ENCODE measurements at places on chromosomes 2 and 18. TPM values are rescaled to one million over a fixed set of nuclear protein-coding genes. Genes with fewer than 3 reads are reported as not detected.

C1QL2 gene
- not detected for total RNA-seq

NDC80 gene
- 9.7 TPM for total RNA-seq

TFPI gene
- 111 TPM for total RNA-seq

CCDC68 gene
- total RNA-seq: 8.3 TPM

- H3K4me1 ChIP-seq: no peaks in the 10 kb centered on the region
- no peak overlapping the region for H3K27ac ChIP-seq
- DNase-seq: no peak
- H3K36me3 ChIP-seq: no peaks in the 10 kb centered on the region
- H3K27me3 ChIP-seq: peaks cover 3% of the 10 kb centered on the region
Observed at GRCh38 chr2:152047824-152048471, 50.9 kb downstream of the CACNB4 start.

DNA sequence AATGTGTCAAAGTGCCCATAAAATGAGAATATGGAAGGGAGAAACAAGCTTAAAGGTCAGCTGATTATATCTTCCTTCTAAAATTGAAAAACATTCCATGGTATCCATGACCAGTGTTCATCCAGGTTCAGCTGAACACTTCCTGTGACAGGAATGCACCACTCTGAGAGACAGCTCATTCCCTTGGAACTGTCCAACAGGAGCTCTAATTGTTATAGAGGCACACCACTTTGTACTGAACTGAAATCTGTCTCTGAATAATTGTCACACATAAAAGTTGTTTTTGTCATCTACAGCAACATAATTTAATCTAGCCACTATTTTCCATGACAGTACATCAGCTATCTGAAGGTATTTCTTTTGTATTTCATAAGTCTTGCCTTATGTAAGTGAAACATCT, 195.9 kb upstream of the ZNF804A start:
- no peaks in the 10 kb centered on the region for H3K36me3 ChIP-seq
- H3K27me3 ChIP-seq: no peaks in the 10 kb centered on the region
- no peak for DNase-seq
- H3K4me3 ChIP-seq: no peak overlapping the region
- H3K4me1 ChIP-seq: no peaks in the 10 kb centered on the region

GRCh38 chr18:9243029-9243428, 91.5 kb upstream of the TWSG1 start:
- H3K4me3 ChIP-seq: no peak overlapping the region
- H3K36me3 ChIP-seq: no peaks in the 10 kb centered on the region
- no peak for DNase-seq
- H3K4me1 ChIP-seq: no peaks in the 10 kb centered on the region
- H3K27me3 ChIP-seq: no peaks in the 10 kb centered on the region

DNA sequence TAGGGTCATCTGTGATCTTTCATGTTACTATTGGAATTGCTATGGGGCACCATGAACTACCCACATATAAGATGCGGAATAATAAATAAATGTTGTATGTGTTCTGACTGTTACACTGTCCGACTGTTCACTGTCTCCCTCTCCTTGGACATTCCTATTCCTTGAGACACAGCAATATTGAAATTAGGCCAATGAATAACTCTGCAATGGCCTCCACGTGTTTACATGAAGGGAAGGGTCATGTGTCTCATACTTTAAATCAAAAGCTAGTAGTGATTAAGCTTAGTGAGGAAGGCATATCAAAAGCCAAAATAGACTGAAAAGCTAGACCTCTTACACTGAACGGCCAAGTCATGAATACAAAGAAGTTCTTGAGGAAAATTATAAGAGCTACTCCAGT, 751.3 kb downstream of the SOCS6 start:
- no peaks in the 10 kb centered on the region for H3K4me1 ChIP-seq
- DNase-seq: peak; percentile 16
- no peak overlapping the region for H3K27ac ChIP-seq
- no peaks in the 10 kb centered on the region for H3K36me3 ChIP-seq
- H3K27me3 ChIP-seq: no peaks in the 10 kb centered on the region

GRCh38 chr2:239268549-239268948, 132.3 kb downstream of the HDAC4 start:
- no peaks in the 10 kb centered on the region for H3K27me3 ChIP-seq
- DNase-seq: no peak
- no peak overlapping the region for H3K4me3 ChIP-seq
- H3K27ac ChIP-seq: no peak overlapping the region
- H3K4me1 ChIP-seq: peaks cover 25% of the 10 kb centered on the region
- H3K36me3 ChIP-seq: no peaks in the 10 kb centered on the region

GRCh38 chr2:218895326-218895725, 14.7 kb downstream of the WNT10A start:
- no peak for DNase-seq
- H3K27me3 ChIP-seq: peaks cover 58% of the 10 kb centered on the region
- no peaks in the 10 kb centered on the region for H3K4me1 ChIP-seq
- H3K27ac ChIP-seq: no peak overlapping the region
- H3K4me3 ChIP-seq: no peak overlapping the region

DNA sequence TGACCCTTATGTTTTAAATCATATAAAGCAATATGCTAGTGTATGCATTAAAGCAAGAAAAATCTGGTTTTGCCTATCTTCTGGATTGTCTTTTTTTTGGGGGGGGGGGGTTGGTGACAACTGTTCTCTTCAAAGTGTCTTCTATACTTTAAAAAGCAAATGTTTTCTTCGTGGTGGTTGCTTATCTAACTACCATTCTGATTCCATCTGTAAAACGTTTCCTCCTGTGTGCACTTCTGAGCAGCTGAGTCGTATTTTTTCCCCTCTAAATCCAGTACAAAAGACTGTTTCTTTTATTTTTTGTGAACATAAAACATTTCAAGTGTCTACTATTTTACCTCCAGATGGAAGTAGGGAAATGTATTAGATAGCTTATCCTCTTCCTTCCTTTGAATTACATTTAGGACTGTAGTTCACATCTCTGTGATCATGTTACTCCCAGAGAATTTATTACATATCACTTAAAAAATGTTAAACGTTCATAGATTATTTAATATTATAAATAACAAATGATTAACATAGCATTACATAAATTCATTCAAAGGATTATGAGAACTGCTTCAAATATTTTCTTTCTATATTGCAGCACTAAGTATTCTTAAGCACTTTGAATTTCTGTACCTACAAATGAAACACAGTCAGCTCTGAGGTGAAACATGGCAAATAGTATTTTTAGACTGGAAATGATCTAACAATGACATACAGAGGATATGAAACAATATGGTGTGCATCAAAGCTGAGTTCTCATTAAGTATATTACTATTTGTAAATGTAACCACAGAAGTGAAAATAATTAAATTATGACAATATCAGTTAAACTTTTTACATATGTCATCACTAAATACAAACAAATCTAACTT, 56.4 kb downstream of the SCN3A start:
- H3K4me3 ChIP-seq: no peak overlapping the region
- no peaks in the 10 kb centered on the region for H3K27me3 ChIP-seq

DNA sequence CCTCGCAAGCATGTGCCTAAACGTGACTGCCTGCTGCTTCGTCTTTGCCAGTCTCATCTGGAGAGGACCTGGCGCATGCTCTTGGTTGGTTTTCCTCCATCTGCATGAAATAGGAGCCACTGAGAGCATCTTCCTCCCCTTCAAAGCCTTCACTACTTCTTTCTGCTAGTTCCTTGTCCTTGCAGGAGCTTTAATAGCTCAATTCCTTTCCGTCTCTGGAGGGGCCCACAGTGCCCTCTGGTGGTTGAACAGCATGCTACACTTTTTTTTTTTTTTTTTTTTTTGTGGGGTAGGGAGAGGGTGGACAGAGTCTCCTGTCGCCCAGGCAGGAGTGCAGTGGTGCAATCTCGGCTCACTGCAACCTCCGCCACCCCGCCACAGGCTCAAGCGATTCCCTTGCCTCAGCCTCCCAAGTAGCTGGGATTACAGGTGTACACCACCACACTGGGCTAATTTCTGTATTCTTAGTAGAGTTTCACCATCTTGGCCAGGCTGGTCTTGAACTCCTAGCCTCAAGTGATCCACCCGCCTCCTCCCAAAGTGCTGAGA, 59.6 kb downstream of the SP110 start:
- no peaks in the 10 kb centered on the region for H3K27me3 ChIP-seq
- H3K4me1 ChIP-seq: no peaks in the 10 kb centered on the region
- no peak overlapping the region for H3K4me3 ChIP-seq
- no peak overlapping the region for H3K27ac ChIP-seq
- H3K36me3 ChIP-seq: no peaks in the 10 kb centered on the region

DNA sequence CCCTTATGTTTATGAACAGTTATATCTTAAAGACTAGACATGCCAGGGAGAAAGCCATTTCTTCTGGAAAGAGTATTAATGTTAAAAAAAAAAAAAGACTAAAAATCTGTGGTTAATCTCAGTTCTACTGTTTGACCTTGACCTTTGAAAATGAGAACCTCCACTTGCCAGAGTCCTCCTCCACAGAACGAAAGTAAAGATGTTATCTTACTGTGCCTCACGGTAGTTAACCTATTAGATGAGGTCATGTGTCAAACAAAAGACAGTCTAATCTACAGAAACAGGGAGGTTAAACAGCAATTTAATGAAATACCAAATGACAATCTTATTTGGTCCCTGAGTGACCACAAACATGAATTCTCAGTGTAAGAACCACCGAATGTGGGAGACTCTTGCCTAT, 51.2 kb downstream of the SLC14A2 start:
- H3K4me3 ChIP-seq: no peak overlapping the region
- H3K27me3 ChIP-seq: no peaks in the 10 kb centered on the region
- H3K27ac ChIP-seq: no peak overlapping the region
- no peak for DNase-seq

DNA sequence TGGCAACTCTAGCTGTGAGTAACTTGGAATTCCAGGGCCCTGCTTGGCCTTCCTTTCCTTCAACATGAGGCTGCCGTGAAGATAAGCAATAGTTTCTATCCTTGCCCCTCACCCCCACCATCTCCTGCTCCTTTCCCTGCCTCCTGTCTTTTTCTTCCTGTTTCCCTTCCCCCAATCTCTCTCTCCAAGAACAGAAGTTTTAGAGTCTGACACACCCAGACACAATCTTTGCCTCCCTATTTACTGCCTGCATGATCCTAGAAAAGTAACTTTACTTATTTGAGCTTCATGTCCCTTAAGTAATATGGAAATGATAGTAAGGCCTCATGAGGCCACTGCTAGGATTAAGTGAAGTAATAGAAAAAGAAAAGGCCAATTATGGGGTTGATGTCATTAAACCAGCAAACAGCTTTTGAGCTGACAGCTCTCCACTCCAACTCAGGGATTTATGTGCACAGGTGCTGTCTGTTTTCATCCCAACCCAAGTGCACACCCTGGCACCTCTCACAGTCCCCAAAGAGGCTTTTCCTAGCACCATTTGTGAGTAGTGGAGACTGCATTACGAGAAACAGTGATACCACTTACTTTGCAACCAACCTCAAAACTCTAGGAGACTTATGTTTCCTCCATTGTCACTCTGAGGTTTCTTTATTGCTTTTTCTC, 123.7 kb upstream of the SIX3 start:
- DNase-seq: no peak
- H3K27me3 ChIP-seq: peaks cover 6% of the 10 kb centered on the region
- no peak overlapping the region for H3K4me3 ChIP-seq
- no peaks in the 10 kb centered on the region for H3K36me3 ChIP-seq

DNA sequence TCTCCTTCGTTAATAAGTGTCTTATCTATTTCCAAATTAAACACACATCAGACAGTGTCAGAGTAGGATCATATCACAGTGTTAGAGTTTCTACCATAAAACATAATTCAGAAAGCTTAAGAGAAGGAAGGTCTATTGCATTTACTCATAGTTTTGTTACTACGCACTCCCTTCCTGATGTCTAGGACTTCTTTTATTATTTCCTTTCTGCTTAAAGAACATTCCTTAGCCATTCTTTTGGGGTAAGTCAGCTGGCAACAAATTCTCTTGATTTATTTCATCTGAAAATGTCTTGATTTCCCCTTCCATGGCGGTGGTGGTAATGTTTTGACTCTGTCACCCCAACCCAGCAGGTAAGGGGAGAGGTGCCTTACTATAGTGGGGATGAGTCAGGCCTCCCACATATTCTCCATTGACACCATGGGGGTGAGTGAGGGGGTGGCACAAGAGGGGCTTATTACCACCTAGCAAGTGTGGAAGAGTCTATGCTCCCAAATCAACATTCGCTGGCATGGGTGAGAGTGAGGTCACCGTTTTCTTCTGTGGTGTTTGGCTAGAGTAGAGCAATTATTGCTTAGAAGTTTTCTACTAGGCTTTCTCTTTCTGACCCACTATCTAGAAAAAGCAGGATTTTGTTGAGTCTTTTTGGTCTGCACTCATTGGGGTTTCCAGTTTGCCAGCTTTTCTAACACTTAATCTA, 29.9 kb downstream of the ABCB11 start:
- no peaks in the 10 kb centered on the region for H3K4me1 ChIP-seq
- no peak overlapping the region for H3K4me3 ChIP-seq
- H3K27me3 ChIP-seq: no peaks in the 10 kb centered on the region
- peak; percentile 64 for DNase-seq
- H3K36me3 ChIP-seq: no peaks in the 10 kb centered on the region
- no peak overlapping the region for H3K27ac ChIP-seq

DNA sequence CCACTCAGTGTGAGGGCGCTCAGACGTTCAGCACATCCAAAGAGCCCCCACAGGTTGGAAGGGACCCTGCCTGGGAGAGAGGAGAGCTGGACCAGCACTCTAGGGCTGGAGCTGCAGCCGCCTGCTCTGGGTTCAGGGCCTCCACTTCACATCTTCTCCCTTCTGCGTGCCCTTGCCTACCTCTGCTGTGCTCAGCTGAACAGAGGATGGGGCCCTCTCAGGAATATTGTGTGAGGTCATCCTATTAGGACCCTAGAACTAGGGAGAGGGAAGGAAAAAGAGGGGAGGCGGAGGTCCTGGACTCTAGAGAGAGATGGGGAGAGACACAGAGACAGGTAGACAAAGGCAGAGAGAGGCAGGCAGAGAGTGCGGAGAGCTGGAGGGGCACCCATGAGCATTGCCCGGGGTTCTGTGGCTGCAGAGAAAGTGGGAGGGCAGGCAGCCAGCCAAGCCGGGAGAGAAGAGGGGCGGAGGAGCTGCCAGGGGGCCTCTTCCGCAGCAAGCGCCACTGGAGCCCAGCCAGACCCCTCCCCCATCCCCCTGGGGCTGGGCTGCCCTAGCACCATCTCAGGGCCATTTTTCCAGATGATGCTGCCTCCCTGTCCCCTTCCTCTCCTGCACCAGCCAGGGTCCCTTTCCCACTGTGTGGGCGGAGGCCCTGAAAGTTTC, 8.3 kb upstream of the TNS1 start:
- no peak overlapping the region for H3K27ac ChIP-seq
- H3K36me3 ChIP-seq: no peaks in the 10 kb centered on the region
- peaks cover 7% of the 10 kb centered on the region for H3K4me1 ChIP-seq
- H3K27me3 ChIP-seq: no peaks in the 10 kb centered on the region

- no peak for DNase-seq
- H3K27ac ChIP-seq: no peak overlapping the region
- no peaks in the 10 kb centered on the region for H3K4me1 ChIP-seq
- H3K4me3 ChIP-seq: no peak overlapping the region
- no peaks in the 10 kb centered on the region for H3K36me3 ChIP-seq
Observed at GRCh38 chr2:42651057-42651456, 82.6 kb downstream of the MTA3 start.

DNA sequence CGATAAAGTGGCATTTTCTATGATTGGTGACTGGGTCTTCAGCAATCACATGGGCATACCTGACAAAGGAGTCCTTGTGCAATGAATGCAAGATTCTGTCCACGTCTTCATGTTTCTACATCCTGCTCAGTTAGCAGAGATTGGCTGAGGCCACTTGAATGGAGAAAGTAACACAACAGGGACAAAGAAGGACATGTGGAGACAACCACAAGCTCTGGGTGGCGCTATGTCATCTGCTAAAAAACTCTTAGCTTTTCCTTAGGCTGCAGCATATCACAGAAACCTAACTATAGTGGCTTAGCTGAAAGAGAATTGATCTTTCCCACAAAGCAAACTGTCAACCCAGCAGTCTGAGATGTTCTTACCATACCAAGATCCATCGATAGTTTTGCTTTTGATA, 1109.7 kb downstream of the SOCS6 start:
- no peaks in the 10 kb centered on the region for H3K27me3 ChIP-seq
- H3K36me3 ChIP-seq: no peaks in the 10 kb centered on the region
- no peak overlapping the region for H3K4me3 ChIP-seq
- DNase-seq: peak; percentile 67
- no peak overlapping the region for H3K27ac ChIP-seq
- no peaks in the 10 kb centered on the region for H3K4me1 ChIP-seq

Data from fibroblast of lung (primary cell).